Left lung (tissue), 14 donors: ENCODE measurements at places on chromosomes 16 and 17. TPM values are rescaled to one million over a fixed set of nuclear protein-coding genes. Genes with fewer than 3 reads are reported as not detected.

Gene KRT222
- total RNA-seq, result not detected

Gene TBC1D3
- total RNA-seq, result not detected

Gene MPP3
- 14.4 TPM for total RNA-seq

- DNase-seq, result no peak
Measured at GRCh38 chr16:81071805-81072204, 5.2 kb downstream of the C16orf46 start.
